Coronary artery (tissue), 2 donors: ENCODE measurements at places on chromosomes 12 and 14.

DNA sequence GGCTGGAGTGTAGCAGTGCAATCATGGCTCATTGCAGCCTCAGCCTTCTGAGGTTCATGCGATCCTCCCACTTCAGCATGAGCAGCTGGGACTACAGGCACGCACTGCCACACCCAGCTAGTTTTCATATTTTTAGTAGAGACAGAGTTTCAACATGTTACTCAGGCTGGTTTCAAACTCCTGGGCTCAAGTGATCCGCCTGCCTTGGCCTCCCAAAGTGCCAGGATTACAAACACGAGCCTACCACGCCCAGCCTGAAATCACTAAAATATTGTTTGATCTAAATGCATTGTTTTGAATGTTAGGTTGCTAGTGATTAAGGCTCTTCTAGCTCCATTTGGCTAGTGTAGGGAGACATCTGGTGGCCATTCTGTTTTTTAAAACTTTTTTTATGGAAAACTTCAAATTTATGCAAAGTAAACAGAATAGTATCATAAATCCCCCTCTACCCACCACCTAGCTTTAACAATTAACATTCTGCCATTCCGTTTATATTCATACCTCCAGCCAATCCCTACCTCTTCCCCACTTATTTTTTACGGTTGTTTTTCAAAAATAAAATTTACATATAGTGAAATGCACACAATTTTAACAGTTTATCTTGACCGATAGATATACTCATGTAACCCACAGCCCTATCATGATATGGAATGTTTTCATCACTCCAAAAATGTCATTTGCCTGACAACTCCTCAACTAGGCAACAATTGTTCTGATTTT is 37.8 kb downstream of the MYO1H start:
- no peak for DNase-seq

GRCh38 chr12:8676651-8677050 is 14.0 kb upstream of the MFAP5 start:
- DNase-seq, result no peak

GRCh38 chr12:13368431-13368830 is 171.9 kb downstream of the EMP1 start:
- DNase-seq, result no peak

GRCh38 chr12:97476255-97476654 is 13.7 kb downstream of the RMST start:
- no peak for DNase-seq

DNA sequence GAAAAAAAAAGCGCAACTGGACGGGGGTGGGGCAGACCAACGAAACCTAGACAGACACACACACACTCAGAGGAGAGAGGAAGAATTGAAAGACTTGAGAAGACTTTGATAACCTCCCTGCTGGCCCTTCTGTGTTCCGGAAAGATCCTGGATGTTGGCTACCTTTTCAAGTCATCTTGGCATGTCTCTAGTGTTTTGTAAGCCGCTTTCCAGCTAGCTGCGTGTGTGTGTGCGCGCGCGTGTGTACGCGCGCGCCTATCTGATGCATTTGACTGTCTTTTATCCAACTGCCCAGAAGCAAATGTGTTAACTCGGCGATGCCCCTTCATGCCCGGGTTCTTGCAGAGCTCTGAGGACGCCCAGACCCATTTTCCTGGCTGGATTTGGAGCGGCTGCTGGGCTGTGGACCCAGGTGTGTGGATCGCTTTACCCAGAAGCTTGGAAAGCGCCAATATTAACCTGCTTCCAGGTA is 664 bp downstream of the LRFN5 start:
- DNase-seq, result no peak

DNA sequence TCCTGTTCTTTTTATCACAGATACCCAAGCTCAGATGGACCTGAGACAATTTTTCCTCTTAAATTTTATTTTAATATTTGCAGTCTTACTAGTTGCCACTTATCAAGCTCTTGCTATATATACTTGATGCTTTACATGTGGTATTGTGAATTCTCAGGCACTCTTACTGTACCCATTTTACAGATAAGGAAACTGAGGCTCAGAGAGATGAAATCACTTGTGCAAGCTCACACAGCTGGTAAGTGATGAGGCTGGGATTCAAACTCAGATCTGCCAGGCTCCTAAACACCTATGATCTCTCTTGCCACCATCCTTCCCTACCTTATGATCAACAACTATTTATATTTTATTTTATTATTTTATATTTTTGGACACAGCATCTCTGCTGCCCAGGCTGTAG is 133.0 kb upstream of the LHX5 start:
- no peak for DNase-seq

GRCh38 chr12:90290980-90291975 is 582.6 kb upstream of the ATP2B1 start:
- DNase-seq, result no peak

DNA sequence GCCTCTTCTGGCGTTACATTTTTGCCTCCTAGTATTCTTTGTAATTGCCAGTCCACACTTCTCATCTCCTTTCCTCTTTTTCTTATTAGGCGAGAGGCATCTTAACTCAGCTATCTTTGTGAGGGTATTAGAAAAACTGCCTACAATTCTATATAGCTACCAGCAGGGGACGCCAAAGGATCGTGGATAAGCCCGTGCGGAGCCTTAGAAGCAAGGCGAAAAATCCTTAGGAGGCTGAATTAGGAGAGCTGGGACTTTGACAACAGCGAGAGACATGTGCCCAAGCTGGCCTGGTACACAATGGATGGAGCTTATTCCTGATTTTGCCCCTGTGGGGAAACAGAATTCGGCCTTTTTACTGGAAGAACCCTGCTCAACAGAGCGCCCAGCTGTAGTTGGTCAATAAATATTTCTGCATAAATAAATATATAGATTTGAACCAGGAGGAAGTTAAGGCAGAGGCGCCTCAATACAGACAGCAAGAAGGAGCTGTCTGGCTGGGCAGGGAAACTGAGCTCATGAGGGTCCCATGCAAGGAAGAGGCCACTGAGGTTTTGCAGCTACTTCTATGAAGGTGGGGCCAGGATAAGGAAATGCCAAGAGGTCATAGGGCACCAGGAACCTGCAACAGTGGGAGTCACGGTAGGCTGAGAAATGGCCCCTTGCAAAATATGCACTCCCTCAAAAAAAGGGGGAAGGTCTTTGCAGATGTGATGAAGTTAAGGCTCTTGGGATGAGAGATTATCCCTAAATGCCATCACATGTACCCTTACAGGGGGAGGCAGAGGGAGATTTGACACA is 14.6 kb upstream of the RBM19 start:
- no peak for DNase-seq

DNA sequence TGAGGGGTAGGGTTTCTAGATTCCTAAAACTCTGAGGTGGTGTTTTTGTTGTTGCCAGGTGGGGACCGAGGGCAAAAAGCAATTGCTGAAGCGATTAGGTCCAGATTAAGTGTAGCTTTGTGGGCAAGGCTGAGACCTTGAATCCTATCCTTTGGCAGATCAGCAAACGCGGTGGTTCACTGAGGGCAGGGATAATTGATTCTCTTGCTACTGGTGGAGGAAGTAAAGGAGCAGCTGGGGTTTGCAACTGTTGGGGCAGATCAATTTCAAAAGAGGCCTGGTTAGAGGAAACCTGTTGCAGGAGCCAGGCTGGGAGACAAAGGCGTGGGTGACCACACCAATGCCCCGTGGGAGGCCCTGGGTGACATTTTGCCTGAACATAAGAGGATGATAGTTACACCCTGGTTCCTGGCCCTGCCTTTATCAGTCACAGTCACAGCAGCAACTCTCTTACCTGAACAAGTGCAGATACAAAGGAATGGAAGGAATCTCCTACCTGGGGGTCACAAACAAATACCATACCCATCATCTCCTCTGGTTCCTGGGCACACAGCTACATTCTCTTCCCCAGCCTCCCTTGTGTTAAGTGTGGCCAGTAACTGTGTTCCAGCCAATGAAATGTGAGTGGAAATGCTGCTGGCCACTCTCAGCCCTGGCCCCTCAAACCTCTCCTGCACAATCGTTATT is 43.3 kb upstream of the RASSF3 start:
- DNase-seq, result no peak

- no peak for DNase-seq
Measured at GRCh38 chr12:51838762-51839161, 9.8 kb downstream of the FIGNL2 start.

DNA sequence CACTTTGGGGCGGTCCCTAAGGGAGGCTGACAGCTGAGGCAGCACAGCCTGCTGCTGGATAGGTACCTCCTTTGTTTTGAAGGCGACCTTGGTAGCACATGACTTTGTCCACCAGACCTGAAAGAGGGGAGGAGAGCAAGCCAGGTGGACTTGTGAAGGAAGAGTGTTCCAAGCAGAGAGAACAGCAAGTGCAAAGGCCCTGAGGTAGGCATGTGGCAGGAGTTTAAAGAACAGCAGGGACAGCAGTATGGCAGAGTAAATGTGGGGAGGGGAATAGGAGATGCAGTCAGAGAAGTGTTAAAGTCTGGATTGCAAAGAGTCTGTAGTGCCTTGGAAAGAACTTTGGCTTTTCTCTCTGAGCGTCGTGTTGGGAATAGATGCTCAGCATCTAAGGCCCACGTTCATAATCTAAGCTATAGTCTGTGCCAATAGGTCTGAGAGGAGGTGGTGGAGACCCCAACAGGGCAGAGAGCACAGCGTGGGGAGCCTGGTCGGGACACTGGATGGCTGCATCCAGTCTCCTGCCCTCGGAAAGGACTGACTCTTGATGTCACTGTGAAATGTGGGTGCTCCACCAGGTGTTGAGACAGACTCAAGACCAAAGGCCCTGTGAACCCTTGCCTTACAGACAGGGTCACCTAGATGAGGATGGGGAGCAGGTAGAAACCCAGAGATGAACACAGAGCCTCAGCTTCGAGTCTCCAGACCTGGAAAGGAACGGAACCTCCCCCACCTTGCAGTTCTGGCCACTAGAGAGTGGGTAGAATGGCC is 242.1 kb upstream of the PWP1 start:
- DNase-seq, result no peak

DNA sequence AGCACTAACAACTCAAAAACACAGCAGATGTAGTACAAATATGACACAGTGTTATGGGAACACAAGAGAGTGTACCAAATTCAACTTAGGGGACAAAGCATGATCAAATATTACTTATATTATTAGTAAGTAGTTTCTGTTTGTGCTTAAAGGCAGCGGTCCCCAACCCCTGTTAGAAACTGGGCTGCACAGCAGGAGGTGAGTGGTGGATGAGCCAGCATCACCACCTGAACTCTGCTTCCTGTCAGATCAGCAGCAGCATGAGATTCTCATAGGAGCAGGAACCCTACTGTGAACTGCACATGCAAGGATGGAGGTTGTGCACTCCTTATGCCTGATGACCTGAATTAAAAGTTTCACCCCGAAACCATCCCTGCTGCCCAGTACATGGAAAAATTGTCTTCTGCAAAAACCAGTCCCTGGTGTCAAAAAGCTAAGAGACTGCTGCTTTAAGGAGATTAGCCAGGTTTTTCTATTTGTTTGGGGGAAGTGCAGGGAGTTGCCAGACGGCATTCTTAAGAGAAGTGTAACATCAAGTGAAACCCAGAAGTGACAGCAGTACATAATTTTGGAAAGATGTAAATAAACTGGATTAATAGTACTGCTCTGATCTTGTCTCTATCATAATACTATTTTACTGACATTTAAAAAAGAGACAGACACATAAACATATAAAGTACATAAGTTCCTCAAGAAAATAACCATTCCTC is 26.7 kb downstream of the GTF2A1 start:
- no peak for DNase-seq

GRCh38 chr14:70822530-70823185 is 13.3 kb upstream of the MAP3K9 start:
- DNase-seq, result no peak

GRCh38 chr12:49032679-49033447 is 14.3 kb upstream of the PRKAG1 start:
- no peak for DNase-seq

DNA sequence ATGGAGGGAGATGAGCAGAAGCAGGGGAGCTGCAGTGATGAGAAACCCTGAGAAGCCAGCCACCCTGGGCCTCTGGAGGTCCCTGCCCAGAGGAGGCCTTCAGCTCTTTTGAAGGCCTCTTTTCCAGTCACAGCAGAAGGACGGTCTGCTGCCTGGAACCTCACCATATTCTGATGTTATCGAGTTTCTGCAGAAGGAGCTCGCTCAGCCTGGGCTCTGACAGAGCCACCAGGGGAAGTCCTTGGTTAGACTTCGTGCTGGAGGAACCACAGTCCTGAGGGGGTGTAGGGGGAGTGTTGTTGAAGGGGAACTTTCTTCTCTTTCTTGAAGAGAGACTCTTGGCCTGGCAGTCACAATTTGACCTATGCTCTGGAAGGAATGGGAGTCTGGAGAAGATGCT is 25.1 kb upstream of the BATF start:
- DNase-seq, result no peak

GRCh38 chr14:33040372-33041140 is 101.9 kb downstream of the NPAS3 start:
- DNase-seq, result no peak

DNA sequence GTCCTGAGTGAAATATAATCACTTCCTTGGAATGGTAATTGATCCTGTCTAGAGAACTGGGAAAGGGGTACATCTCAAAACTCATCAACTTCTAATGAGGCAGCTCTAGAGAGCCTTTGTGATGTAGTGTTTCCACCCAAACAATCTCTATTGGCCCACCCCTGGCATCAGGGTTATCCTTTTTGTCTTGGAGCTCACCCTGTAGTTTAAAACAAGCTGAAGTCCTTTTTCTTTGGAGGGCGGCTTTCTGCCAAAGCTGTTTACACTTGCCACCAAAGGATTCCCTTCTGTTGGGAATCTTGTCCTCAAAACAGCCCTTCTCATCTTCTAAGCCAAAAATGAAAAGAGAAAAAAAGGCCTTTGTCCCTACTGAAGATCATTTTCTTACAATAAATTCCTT is 60.6 kb upstream of the GTF2A1 start:
- no peak for DNase-seq

- DNase-seq, result no peak
Measured at GRCh38 chr12:120844768-120845449, 59.2 kb downstream of the SPPL3 start.

DNA sequence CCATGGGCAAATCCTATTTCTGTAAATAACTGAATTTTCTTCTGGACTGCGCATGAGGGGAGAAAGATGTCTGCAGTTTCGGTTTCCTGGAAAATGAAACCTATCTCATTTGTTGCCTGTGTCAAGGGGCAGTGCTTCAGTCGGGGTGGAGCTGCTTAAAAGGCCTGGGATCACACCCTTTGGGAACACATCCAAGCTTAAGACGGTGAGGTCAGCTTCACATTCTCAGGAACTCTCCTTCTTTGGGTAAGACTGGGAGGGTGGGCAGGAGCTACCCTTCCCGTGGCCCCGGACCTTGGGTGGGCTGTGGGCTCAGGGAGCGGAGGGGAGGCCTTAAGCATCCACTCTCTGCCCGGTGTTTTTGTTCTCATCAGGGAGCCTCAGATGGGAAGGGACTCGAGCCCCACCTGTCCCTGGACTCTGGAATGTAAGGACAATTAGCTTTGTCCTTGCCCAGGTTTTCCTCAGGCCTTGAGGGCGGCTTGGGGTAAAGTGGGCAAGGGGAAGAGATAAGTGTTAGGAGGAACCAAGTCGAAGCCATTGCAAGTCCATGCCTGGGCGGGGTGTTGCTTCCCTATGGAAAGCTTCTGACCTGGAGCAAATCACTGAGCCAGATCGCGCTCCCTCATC is at the start of gene IFI27:
Gene IFI27 (plus strand): TSS at position 185 of the 630 bp plus-strand sequence.
- peak; percentile 74 for DNase-seq

GRCh38 chr14:78172428-78172827 is 2.3 kb downstream of the NRXN3 start:
- DNase-seq, result no peak

GRCh38 chr14:105329411-105330150 is 15.0 kb downstream of the PACS2 start:
- no peak for DNase-seq
